ENCODE measurements at places on chromosomes 13 and 19.

- peaks cover 7% of the 10 kb centered on the region for H3K27me3 ChIP-seq
- no peak overlapping the region for H3K4me3 ChIP-seq
- no peaks in the 10 kb centered on the region for H3K36me3 ChIP-seq
- no peaks in the 10 kb centered on the region for H3K4me1 ChIP-seq
Observed at GRCh38 chr19:56189785-56190184, 7.8 kb downstream of the ZSCAN5B start.

GRCh38 chr19:13270514-13271105 is 120.4 kb downstream of the IER2 start:
- DNase-seq, result no peak
- no peaks in the 10 kb centered on the region for H3K27me3 ChIP-seq
- peaks cover 44% of the 10 kb centered on the region for H3K36me3 ChIP-seq
- H3K27ac ChIP-seq, result no peak overlapping the region
- no peaks in the 10 kb centered on the region for H3K4me1 ChIP-seq
- H3K4me3 ChIP-seq, result no peak overlapping the region

DNA sequence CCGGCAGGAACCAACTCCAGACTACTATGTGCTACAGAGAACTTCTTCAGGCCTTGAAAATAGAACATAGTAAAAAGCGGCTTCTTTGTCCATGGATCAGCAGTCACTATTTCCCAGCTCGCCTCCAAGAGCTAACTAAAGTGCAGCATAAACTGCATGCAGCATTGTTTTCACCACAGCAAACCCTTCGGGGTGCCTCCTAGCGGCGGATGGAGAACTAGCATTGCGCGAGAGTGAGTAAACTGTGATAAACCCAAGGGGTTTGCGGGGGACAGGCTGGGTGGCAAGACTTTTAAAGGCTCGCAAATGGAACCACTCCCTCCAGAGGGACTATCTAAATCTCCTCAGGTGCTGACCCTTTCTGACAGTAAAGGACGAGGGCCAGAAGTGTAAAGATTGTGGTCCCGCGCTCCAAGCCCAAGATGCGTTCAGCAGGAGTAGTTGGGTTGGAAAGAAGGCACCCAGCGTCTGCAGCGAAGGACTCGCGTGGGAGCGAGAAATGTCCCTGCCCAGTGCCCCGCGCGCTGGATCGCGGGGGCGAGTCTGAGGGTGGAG is 21.5 kb upstream of the SGCG start:
- DNase-seq, result peak; percentile 85
- H3K27me3 ChIP-seq, result peaks cover 40% of the 10 kb centered on the region
- H3K4me3 ChIP-seq, result peak overlapping the region; percentile 92
- H3K36me3 ChIP-seq, result no peaks in the 10 kb centered on the region

GRCh38 chr19:2014731-2015607 is 545 bp downstream of the BTBD2 start:
- peak; percentile 48 for DNase-seq
- peaks cover 21% of the 10 kb centered on the region for H3K36me3 ChIP-seq
- peaks cover 4% of the 10 kb centered on the region for H3K4me1 ChIP-seq
- peaks cover 3% of the 10 kb centered on the region for H3K27me3 ChIP-seq
- H3K27ac ChIP-seq, result no peak overlapping the region

DNA sequence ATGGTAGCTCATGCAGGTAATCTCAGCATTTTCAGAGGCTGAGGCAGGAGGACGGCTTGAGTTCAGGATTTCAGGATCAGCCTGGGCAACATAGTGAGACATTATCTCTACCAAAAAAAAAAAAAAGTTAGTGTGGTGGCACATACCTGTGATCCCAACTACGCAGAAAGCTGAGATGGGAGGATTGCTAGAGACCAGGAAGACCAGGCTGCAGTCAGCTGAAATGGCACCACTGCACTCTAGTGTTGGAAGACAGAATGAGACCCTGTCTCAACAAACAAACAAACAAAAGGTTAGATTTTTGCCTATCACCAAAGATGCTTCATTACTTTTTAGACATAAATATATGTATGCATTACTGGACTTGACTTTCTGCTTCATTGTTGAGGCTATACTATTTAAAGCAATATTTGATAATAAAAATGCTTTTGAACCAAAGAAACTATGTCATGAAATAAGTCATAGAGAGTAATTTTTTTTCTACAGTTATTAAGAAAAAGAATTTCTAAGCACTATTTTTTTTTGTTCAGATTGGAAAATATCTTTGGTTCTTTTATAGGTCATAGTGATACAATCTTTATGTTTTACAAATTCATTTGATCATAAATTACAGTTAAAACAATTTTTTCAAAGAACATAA is 1180.1 kb upstream of the ATXN8OS start:
- DNase-seq, result peak; percentile 66
- no peaks in the 10 kb centered on the region for H3K4me1 ChIP-seq
- no peak overlapping the region for H3K27ac ChIP-seq
- H3K4me3 ChIP-seq, result no peak overlapping the region

DNA sequence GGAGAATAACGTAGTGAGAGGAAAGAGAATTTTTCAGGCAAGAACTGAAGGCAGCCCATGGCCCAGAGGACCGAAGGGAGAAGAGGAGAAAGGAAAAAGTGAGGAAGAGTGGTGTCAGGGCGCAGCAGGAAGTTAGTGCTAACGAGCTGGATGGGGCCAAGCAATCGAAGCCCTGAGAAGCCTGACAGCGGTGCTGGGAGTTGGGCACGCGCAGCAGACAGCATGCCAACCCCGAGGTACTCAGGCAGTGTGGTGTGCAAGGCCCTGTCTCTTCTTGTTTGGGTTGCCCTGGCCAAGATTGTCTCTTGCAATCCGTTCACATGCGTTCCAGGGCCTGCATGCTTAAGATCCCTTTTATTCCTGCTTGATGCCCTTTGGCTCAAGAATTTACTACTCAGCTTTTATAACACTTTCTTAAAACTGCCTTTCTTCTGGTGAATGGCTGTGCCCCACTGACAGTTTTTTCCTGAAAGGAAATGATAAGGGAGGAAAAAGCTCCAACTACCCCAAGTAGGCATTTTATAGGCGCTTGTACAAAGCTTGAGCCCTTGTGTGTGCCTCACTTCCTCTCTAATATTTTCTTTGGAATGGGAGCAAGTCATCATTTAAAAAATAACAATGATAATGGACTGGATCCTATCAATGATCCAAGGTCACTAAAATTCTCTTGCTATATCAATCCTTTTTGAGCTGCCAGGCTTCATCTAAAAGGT is 115.4 kb downstream of the FLT1 start:
- H3K27me3 ChIP-seq, result no peaks in the 10 kb centered on the region
- DNase-seq, result no peak
- peaks cover 45% of the 10 kb centered on the region for H3K4me1 ChIP-seq
- H3K36me3 ChIP-seq, result peaks cover 26% of the 10 kb centered on the region
- no peak overlapping the region for H3K4me3 ChIP-seq
- peak overlapping the region; percentile 71 for H3K27ac ChIP-seq

- H3K27ac ChIP-seq, result no peak overlapping the region
- H3K4me1 ChIP-seq, result peaks cover 2% of the 10 kb centered on the region
- no peaks in the 10 kb centered on the region for H3K36me3 ChIP-seq
- H3K4me3 ChIP-seq, result no peak overlapping the region
Observed at GRCh38 chr13:94272038-94272437, 207.4 kb downstream of the DCT start.

DNA sequence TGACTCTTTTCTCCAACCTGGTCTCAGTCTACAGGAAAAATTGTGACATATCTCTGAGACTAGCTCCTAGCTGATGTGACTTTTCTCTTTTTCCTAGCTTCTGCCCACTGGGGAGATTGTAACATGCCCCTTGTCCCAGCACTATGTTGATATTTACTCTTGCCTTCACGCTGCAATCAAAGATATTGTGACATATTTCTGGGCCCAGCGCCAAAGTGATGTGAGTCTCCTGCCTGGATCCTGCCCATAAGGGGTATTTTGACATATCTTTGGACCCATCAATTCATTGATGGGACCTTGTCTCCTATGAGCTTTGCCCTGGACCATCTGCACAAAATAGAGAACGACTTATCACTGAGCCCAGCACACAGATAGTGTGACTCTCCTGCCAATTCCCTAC is 41.1 kb downstream of the ZNF729 start:
- H3K27ac ChIP-seq, result no peak overlapping the region
- peaks cover 98% of the 10 kb centered on the region for H3K36me3 ChIP-seq
- H3K4me3 ChIP-seq, result no peak overlapping the region
- H3K27me3 ChIP-seq, result peaks cover 4% of the 10 kb centered on the region
- no peak for DNase-seq
- H3K4me1 ChIP-seq, result no peaks in the 10 kb centered on the region

GRCh38 chr13:98476106-98476505 is 100.8 kb downstream of the STK24 start:
- peak overlapping the region; percentile 97 for H3K27ac ChIP-seq
- H3K36me3 ChIP-seq, result peaks cover 31% of the 10 kb centered on the region
- no peaks in the 10 kb centered on the region for H3K27me3 ChIP-seq
- H3K4me3 ChIP-seq, result peak overlapping the region; percentile 58
- DNase-seq, result peak; percentile 80
- peaks cover 63% of the 10 kb centered on the region for H3K4me1 ChIP-seq

GRCh38 chr13:33797622-33798021 is 20.3 kb upstream of the RFC3 start:
- no peak overlapping the region for H3K27ac ChIP-seq
- H3K27me3 ChIP-seq, result no peaks in the 10 kb centered on the region
- H3K4me3 ChIP-seq, result no peak overlapping the region
- H3K4me1 ChIP-seq, result peaks cover 6% of the 10 kb centered on the region
- no peak for DNase-seq

- no peak overlapping the region for H3K4me3 ChIP-seq
- no peak for DNase-seq
- no peak overlapping the region for H3K27ac ChIP-seq
- H3K27me3 ChIP-seq, result peaks cover 16% of the 10 kb centered on the region
- H3K36me3 ChIP-seq, result peaks cover 3% of the 10 kb centered on the region
Observed at GRCh38 chr13:40341096-40341471, 325.4 kb downstream of the FOXO1 start.

- no peak overlapping the region for H3K27ac ChIP-seq
- H3K36me3 ChIP-seq, result no peaks in the 10 kb centered on the region
- no peak overlapping the region for H3K4me3 ChIP-seq
- no peak for DNase-seq
- H3K4me1 ChIP-seq, result peaks cover 30% of the 10 kb centered on the region
Observed at GRCh38 chr13:67515895-67516294, 285.8 kb upstream of the PCDH9 start.

DNA sequence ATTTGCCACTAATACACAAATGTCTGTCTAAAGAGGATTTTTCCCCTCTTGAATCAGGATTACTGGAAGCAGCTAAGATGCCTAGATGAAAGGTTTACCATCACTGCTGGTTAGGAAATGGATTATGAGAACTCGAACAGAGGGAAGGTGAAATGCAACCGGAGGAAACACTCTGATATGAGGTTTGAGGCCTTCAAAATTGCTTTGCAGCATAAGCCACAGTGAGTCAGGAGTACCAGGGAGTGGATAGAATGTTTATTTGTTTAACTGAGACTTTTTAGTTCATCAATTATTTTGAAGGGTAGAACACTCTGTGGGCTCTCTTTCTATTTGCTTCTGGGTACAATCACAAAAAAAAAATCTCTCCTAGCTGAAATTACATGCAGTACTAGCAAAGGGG is 18.1 kb downstream of the CDADC1 start:
- DNase-seq, result no peak
- no peaks in the 10 kb centered on the region for H3K27me3 ChIP-seq
- no peak overlapping the region for H3K4me3 ChIP-seq
- H3K36me3 ChIP-seq, result no peaks in the 10 kb centered on the region
- H3K4me1 ChIP-seq, result peaks cover 16% of the 10 kb centered on the region
- H3K27ac ChIP-seq, result no peak overlapping the region

GRCh38 chr13:38883783-38884182 is 106.8 kb downstream of the STOML3 start:
- no peak for DNase-seq
- H3K36me3 ChIP-seq, result peaks cover 8% of the 10 kb centered on the region
- H3K27ac ChIP-seq, result no peak overlapping the region
- no peak overlapping the region for H3K4me3 ChIP-seq

DNA sequence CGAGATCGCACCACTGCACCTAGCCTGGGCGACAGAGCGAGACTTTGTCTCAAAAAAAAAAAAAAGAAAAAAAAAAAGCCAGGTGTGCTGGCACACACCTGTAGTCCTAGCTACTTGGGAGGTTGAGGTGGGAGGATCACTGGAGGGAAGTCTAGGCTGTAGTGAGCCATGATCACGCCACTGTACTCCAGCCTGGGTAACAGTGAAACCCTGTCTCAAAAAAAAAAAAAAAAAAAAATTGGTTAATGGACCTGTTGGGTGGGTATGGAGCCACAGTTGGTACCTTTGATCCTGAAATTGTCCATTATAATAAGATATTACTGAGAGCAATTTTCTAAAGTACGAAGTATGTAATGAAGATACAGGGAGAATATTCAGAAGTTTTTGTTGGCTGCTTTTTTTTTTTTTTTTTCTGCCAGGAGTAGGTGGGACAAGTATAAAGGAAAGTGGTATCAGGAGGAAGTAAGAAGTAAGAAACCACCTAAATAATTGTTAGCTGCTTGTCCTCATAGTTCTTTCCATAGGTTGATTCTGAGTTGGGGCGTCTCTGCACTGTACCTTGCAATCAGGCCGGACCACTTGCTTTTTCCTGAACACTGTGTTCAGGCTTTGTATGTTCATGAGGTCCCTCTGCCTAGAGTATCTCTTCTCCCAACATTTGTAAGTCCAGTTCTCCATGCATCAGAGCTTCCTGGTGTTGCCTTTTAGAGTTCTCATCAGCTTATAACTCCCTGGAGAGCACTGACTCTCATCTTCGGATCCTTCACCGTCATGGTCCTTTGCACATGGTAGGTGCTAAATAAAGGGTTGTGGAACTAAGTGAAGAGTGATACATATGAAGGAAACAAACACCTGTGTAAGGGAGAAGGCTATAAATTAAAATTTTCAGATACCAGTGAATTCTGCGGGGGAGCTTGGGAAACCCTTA is 31.7 kb downstream of the ARHGAP35 start:
- no peaks in the 10 kb centered on the region for H3K27me3 ChIP-seq
- H3K4me3 ChIP-seq, result no peak overlapping the region
- peaks cover 4% of the 10 kb centered on the region for H3K36me3 ChIP-seq
- peaks cover 17% of the 10 kb centered on the region for H3K4me1 ChIP-seq

DNA sequence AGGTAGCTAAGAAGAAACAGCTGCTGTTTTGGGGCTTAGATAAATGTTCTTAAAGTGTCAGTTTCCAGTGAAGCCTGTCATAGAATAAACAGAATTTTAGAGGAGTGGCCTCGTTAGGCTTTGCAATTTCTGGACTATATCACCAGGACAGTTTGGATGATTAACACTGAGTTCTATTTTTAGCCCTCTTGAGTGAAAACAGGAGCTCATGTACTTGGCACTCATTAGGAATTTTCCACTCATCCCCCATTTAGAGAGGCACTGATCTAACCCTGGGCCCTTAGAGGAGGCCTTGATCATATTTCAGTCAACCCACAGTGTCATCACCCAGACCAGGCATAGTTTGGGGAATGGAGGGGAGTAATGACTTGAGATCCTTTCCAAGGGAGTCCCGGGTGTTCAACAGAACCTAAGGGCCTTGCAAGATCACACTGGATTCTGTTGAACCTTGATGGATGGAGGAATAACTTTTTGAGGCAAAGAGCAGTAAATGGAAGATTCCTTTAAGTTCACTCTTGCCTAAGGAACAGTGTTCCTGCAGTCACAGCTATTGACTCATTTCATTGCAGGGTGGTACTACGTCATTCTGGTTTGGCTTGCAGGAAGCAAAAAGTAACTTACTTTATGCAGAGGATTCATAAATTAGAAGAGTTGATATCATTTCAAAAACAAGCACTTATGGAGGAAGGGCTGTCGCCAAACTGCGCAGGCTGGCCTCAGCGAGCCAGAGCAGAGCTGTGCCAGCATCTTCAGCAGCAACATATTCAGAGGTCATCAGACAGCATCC is 160.2 kb downstream of the SLC7A1 start:
- H3K4me3 ChIP-seq, result no peak overlapping the region
- peaks cover 8% of the 10 kb centered on the region for H3K4me1 ChIP-seq
- peaks cover 2% of the 10 kb centered on the region for H3K27me3 ChIP-seq
- DNase-seq, result no peak
